G401 (cell line): ENCODE measurements at places on chromosomes 2 and 18.

GRCh38 chr2:76193089-76193488 lies 482.4 kb upstream of the GCFC2 start:
- no peak for DNase-seq

DNA sequence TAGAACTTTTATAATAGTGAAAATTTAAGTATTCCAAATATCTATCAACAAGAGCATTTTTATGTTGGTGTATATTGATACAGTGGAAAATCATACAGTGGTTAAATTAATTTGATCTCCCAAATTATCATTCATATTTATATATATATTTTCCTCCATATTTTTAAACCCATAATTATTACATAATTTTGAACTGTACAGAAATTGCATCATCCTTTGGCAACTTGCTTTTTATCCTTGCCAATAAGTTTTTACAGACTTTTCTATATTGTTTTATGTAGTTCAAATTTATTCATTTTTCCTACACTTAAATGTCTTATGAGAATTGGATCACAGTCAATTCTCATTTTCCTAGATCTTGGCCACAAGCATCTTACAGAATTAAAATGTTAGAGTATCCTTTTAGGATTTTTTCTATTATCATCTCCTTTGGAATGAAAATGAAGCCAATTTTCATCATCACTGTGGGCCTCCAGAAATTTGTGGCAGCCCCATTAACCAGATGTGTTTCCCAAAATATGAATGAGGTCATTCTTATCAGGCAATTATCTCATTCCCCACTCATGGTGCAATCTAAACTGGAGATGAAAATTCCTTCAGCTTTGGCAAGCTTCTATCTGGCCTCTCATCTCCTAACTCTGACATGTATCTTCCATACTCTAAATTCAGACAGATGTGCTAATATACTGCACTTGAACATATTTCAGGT lies 94.2 kb upstream of the DLGAP1 start:
- no peak for DNase-seq

DNA sequence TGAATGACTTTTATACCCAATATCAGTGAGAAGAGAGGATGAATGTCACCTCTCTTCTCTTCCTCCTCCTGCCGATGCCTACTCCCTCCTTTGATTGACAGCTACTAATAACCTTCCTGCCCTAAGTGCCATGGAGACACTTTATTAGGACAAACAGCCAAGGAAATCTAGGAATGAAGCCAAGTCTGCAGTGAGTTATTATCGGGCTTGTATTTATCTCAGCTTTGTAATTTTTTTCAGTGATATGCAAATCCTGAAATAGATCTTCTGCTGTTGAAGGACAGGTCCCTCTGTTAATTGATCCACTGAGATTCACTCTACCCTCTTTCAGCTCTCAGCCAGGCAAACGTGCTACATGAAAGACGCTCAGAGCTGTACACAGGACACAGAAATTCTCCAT lies 686.7 kb downstream of the TMEM182 start:
- DNase-seq: no peak

GRCh38 chr2:176130147-176130956 lies 847 bp downstream of the HOXD8 start:
- DNase-seq: no peak

DNA sequence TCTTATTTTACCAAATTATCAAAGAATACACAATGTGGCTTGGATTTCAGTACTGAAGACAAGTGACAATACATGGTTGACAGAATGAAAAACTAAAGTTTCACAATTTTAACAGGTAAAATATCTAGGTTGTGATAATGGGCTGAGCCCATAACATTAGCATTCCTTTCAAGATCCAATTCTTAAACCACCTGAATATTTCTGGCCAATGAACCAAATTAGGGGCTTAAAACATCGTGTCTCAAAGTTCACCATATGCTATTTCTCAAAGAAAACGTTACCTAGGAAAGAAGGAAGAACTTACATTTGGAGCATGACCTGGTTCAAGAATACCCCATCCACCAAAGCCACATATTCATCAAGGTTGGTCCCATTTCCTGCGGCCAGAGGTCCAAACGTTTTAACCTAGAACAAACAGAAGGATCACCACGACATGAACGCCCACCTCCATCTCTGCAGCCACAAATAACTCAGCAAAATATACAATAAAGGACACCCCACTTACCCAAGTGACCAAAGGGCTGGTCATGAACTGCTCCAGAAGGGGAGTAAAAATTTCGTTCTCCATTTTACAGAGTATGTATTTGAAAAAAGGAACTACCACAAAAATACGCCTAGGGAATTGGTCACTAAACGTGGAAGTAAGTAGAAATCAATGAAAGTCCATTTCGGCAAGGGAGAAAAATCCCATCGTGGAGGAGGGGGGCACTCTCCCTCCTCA lies 984 bp downstream of the CCDC88A start:
- DNase-seq: peak; percentile 56

DNA sequence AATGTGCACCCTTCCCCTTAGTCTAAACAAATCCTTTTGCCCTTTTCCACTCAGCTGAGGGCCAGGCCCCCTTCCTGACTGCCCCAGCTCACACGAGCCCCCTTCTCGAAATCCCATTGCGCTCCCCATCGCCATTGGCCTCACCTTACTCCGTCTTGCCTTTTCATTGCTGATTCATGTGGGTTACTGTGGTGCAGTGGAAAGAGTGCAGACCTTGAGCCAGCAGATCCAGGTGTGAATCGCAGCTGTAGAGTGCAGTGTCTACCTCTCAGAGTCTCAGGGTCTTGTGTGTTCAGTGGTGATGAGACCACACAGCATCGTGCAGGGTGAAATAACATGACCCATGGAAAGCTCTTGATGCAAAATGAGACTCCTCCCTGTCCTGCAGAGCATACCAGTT lies 132.4 kb upstream of the APCDD1 start:
- DNase-seq: no peak

GRCh38 chr2:37570773-37571586 lies 100.5 kb downstream of the CDC42EP3 start:
- no peak for DNase-seq

DNA sequence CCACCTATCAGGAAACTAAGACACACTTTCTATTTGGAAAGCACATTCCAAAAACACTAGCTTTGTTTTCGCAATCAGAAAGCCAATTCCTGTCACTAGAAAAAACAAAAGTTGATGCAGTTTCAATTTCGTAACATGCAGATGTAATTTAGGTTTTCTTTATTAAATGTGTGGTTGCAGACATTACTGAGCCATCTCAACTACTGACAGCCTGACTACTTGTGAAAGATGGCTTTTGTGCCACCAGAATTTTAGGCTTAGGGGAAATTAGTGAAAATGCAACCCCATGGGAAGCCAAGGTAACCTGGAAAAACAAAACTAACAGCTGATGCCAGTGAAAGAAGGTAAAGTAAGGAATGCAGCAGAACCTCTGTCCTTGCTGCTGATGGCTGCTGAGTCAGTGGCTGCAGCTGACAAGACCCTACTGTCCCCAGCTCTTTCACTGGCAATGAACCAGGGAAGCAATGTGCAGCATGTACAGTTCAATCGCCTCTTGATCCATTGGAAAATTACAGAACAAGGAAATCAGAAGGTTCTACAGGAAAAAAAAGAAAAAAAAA lies 34.9 kb downstream of the FEZ2 start:
- DNase-seq: no peak

- DNase-seq: peak; percentile 81
Measured at GRCh38 chr2:151999053-151999452, 99.8 kb downstream of the CACNB4 start.

DNA sequence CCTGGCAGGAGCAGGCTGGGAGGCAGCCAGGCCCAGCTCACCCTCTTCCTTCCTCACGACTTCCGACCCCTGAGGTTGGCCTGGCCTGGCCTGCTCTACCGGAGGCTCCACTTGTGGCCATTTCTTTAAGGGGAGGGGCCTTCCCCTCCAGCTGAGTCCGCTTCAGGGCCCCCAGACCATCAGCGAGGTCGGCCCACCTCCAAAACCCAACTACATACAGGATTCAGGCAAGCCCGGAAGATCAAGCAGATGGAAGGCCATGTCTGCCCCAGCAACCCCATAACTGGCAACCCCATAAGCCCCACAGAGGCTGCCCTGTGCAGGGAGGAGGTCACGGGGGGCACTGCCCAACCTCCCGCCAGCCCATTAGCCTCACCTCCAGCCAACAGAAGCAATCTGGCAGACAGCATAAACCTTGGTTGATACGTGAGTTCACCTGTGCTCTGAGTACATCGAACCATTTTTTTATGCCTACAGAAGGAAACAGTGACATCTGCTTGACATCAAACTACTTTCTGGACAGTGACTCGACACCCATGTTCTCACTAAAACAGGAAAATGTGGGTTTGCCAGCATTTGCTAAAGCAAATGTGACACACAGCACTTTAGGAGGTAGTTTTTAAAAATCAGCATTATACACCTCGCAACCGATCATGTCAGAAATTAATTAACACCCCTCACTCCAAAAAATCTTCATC lies 98.9 kb downstream of the EIPR1 start:
- DNase-seq: no peak

- no peak for DNase-seq
Measured at GRCh38 chr2:239148495-239149200, 252.2 kb downstream of the HDAC4 start.

DNA sequence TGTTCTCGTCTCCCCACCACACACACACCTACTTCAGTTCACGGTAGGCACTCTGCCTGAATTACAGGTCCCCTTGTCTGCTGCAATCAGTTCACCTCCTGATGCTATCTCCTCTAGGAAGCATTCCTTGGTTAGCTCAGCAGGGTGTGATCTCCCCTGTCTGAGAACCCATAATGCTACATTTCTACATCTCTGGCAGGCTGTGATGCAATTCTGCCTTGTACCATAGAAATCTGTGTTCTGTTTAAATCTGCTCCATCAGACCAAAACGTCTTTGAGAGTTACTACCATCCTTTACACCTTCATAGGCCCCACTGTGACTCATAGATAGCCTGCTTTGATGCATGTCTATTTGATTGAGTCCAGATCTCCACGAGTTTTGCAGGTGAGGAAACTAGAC lies 103.9 kb downstream of the TTC32 start:
- DNase-seq: no peak

DNA sequence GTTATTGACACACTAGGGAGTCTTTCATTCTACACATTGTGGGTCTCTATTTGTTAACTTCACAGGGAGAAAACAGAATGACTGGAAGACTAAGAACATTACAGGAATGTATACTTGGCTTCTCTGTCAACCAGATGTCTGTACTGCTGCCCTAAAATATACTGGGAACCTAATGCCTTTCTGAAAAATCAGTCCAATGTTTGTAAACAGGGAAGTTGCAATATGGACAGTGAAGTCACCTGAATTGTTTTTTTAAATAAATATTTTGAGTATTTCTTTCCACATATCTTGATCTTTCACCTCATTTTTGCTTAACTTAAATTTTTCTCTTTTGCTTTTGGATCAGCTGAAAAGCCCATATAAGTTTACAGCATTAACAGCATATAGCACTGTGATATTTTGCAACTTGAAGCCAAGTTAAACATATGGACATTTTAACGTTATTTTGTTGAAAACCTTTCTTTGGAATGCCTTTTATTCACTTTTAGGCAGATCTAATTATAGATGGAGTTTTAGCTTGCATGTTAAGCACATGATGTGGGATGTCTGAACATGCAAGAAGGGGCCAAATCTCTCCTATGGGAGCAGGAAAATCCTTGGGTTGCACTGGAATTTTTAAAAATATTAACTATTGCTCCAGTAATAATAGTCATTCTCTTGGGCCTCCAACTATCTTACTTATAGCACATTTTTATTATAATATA lies 137.7 kb upstream of the TWIST2 start:
- no peak for DNase-seq

GRCh38 chr2:104664672-104665071 lies 189.2 kb upstream of the POU3F3 start:
- no peak for DNase-seq

DNA sequence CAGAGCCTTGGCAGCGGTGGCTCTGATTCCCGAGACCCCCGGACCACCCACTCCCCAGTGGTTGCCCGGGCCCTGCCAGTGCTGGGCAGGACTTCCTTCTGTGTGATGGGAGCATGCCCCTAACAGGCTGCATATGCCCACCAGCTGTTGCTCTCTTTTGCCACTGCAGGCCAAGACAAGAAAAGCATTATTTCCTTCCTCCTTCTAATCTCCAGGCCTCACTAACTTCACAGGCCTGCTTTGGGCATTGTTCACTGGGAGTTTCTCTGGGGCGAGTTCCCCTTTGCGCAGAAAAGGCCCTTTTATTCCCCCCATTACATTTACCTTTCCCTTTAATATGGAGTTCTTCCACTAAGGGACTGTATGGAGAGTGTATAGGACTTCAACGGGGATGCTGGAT lies 249.1 kb upstream of the SIX2 start:
- no peak for DNase-seq

GRCh38 chr18:76503649-76504386 lies 8.8 kb upstream of the ZNF516 start:
- DNase-seq: no peak

- DNase-seq: no peak
Measured at GRCh38 chr2:60533101-60534051, 20.1 kb downstream of the BCL11A start.
